ENCODE measurements at places on chromosomes 2 and 18.

DNA sequence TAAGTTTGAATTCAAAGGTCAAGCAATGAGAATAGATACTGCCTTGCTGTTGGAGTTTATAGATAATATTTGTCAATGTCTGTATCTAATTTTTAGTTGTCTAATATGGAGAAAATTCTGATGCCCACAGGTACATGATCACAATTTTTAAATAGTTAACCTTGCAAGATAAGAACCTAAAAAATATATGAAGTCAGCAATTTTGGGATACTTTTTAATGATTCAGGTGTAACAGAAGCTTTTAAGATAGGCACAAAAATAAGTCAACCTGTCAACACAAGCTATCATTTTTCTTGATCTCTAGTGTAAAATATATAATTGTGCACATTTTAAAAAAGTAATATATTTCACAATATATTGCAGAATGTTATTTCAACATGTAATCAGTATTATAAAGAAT, 92.5 kb upstream of the IL1R2 start:
- DNase-seq, result no peak

DNA sequence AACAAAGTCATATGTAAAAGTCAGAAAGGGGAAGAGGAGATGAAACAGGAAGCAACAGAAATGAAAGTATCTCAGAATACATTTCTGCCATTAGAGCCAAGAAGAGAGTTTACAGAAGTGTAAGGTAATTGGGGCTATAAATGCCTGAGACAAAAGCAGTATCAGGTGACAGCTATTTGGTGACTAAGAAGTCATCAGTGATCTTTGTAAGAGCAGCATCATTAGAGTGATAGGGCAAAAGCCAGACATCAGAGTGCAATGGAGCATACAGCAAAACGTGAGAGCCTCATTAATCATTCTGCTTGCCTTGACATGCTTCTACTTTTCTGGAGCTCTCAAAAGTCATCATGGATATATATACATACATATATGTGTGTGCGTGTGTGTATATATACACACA, 804.7 kb upstream of the PIK3C3 start:
- DNase-seq, result no peak

- no peak for DNase-seq
These were observed 8.9 kb upstream of the OSR1 start for GRCh38 chr2:19367326-19367725.

- no peak for DNase-seq
These were observed 73.0 kb upstream of the ZNF397 start for GRCh38 chr18:35167857-35168256.

- no peak for DNase-seq
These were observed 103.2 kb upstream of the SIX3 start for GRCh38 chr2:44838116-44838790.

GRCh38 chr2:217978536-217979150, 24.2 kb downstream of the TNS1 start:
- no peak for DNase-seq

DNA sequence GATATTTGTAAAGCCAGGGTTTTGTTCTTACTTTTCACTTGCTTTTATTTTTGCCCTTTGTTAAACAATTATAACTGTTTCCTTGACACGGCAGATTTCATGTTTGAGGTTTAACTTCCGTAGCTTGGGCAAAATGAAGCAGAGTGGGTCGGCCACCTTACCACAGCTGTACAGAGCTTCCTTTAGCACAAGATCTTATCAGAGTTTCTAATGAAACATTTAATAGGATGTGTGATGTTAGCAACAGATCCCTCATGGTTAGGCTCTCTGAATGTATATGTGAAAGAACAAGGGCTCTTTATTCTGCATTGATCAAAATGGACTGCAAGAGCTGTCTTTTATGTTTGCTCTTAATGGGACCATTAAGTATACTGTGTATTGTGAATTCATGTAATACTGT, 22.3 kb downstream of the RNF125 start:
- no peak for DNase-seq

DNA sequence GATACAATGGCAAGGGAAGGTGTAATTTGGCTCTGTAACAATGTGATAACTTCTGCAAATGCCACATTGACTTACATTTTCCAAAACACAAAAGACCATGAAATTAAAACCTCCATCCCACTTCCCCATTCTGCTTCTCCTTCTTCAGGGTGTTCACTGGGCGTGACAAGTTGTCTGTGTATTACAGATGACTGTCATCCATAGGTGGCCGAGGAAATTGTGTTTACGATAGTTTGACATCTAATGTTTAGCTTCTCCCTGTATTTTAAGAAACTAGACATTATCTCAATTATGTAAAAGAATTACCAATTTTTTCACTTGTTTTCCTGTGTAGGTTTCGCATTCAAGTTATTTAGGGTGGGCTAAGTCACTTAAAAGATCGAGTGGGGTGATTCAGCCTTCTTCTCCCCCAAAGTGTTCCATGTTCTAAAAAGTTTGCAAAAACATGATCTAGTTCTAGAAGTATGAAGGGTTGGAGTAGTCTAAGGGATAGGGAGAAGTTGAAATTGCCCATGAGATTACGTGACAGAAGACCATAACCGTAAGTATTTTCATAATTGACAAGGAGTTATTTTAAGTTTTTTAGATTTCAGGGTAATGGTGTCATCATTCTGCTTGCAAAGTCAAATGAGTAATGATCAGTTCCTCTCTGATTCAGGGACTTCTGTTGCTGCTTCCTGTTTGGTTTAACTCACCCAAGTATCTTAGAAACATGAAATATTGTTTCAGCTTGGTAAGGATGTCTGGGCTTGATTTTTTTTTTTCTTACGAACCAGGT, 25.2 kb upstream of the CYTIP start:
- DNase-seq, result no peak

GRCh38 chr2:64624108-64624610, 29.6 kb downstream of the SERTAD2 start:
- DNase-seq, result no peak

- DNase-seq, result no peak
These were observed 20.6 kb downstream of the EVA1A start for GRCh38 chr2:75539955-75540716.

DNA sequence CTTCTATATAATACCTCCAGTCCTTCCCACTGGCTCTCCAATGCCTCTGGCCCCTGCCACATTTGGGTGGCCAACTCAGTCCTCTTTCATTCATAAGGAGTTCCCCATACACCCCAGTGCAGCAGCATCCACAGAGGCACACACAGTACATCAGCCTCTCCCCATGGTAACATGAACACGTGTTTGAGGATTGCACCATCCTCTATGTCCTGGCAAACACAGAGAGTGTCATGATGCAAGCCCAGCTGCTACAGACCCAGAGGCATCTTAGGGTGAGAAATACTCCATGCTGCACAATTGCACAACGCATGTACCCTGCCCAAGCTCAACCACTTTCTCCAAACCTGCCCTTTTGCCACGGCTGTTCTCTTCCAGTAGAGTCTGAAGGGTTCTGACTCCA, 11.5 kb downstream of the IGFBP5 start:
- DNase-seq, result no peak

DNA sequence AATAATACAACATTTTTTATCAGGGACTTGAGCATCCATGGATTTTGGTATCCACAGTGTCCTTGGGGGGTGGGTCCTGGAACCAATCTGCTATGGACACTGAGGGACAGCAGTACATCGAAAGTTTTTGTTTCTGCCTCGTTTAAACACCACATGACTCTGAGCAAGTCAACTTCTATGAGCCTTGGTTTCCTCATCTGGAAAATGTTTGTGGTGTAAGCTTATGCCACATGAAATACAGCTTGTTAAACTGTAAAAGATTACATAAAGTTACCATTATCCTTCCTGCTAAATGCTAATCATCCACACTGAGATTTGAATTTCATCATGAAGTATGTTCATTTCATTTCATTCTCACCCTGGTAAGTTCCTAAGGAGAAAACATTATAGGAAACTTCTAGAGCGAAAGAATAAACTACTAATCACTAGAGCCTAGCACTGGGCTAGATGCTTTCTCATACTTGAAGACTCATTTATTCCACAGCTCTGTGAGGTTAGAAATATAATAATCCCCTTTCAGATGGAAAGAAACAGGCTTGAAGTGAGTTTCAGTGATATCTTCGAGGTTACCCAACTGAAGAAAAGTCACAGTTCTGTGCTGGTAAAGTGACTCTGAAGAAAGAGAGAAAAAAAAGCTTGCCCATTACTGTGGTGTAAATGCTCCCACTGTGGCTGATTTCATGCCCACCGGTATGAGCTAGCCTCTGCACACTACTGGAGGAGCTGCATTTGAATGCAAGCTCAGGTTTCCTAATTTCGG, 29.2 kb downstream of the MCFD2 start:
- no peak for DNase-seq

- DNase-seq, result no peak
These were observed 75.5 kb downstream of the TRABD2A start for GRCh38 chr2:84805250-84805958.

DNA sequence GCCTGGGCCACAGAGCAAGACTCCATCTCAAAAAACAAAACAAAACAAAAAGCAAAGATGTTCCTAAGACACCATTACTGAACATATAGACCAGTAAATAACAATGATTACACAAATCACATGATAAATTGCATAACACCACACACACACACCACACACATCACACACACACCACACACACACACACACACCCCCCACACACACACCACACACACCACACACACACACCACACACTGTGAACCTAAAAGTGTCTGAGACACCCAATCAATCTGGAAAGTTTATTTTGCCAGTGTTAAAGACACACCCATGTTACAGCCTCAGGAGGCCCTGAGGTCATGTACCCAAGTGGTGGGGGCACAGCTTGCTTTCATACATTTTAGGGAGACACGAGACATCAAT, 62.6 kb upstream of the ASAP2 start:
- no peak for DNase-seq

DNA sequence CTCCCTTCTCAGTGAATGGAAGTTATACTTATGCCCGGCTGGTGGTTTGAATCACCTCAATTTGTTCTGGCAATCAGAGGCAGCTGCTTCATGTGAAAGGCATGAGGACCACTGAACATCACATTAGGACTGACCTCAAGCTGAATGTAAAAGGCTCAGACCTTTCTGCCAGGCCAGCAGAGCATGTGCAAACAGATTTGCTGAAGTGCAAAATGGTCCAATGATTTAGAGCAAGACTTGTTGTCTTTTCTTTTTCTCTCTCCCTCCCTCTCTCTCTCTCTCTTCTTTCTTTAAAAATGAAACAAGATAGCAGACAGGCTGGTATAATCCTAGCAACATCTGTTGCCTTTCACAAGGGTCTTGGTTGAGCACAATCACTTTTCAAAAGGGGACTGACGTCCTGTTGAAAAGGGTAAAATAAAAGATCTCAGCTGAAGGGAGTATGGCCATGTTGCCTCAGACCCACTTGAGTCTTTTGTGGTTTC, 13.3 kb upstream of the CDH7 start:
- no peak for DNase-seq

DNA sequence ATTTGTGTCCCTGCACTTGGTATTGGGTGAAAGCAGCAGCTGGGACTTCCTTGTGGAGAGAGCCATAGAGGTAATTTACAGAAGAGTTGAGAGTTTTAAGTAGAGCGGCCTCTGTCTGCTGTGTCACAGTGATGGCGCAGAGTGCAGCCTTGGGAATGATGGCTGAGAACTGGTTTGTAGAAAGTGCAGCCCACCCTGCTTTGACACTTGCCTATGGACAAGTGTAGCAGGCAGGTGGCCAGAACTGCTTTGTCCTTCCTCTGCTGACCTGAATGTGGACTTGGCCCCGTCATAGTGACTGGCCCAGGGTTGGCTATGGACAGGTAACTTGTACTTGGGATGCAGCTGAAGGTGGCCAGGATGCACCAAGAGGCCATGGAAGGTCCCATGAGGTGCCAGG, 6.4 kb upstream of the ANO7 start:
- no peak for DNase-seq

DNA sequence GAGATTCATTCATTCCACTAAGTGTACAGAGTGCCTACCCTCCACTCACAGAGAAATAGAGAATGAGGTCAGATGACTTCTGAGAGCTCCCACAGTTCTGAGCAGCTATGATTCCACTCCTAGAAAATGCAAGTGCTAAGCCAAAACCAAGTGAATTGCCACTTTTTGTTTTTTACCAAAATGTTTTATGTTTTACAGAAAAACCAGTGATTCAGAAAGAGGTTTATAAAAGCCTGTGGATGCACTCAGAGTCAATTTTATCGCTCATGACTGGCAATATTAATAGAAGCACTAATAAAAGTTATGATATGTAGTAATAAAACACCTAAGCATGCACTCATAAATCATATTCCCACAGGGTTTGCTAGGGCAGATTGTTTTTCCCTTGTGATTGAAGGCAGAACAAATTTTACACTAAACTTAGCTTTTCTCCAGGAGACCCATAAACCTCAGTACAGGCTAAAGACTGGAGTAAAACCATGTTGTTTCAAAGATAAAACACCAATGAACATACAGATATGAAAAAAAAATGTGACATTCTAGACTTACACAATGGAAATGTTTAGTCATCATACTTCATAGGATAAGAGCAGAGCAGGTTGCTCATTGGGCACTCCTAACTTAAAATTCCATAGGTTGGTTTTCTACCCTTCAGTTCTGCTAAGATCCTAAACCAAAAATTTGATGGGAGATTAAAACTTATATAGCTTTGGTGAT, 67.5 kb downstream of the PDK1 start:
- DNase-seq, result no peak

GRCh38 chr2:118049816-118050140, 35.9 kb upstream of the CCDC93 start:
- DNase-seq, result no peak

- no peak for DNase-seq
These were observed 69.8 kb upstream of the GALNT3 start for GRCh38 chr2:165863810-165864261.

- peak; percentile 22 for DNase-seq
These were observed 3.2 kb downstream of the GLI2 start for GRCh38 chr2:120738786-120739437.

GRCh38 chr2:223228871-223229270, 176.9 kb downstream of the KCNE4 start:
- DNase-seq, result no peak

DNA sequence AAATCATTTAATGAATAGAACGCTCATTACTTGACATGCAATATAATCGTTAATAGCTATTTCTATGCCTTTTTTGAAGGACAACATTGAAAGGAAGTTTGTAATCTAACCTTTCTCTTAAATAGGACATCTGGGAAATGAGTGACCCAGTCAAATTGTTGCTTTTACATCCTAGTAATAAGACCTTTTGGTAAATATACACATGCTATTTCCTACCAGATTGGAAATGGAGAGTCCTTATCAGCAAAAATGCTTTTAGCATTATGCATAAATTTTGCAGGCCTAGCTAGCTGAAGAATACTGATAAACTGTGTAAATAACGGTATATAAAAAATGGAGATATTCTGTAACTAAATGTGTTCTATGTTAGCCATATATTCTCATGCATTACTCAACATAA, 567.3 kb upstream of the DSEL start:
- no peak for DNase-seq
